ENCODE measurements at places on chromosomes 3 and 15.

GRCh38 chr15:41333026-41333562 lies 413 bp downstream of the NUSAP1 start:
- DNase-seq, result peak; percentile 72

DNA sequence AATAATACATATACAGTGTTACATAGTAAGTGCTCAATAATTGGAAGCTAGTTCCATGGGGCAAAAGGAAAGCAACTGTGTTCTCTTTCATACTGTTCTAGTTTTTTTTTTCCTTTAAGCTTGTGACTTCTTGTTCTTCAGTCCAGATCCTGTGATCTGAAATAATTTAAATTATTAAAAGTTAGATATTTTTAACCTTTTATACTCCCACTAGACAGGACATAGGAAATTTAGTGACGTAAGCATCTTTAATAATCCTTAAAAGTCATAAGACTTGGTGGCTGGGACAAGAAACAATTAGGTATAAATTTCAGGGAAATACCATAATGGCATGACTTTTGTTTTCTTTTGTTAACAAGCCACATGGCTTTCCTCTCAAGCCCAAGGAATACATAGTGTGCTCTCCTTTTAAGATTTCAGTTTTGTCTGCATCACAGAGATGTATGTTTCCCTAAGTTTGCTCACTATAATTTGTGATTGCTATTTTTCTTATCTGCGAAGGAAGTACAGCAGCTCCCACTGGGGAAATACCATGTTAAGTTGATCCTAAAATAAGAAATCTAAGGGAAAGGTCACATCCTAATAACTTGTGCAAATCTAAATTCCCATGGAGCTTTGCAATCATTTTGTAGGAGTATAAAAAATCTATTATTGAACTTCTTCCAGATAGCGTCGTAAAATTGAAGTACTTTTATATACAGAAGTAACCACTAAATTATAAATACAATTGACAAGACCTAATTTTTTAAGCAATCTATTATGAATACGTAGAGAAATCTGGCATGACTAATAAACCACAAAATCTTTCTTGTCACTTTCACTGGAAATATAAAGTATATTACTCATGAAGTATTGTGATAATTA lies 30.1 kb downstream of the PPARG start:
- DNase-seq, result peak; percentile 29

DNA sequence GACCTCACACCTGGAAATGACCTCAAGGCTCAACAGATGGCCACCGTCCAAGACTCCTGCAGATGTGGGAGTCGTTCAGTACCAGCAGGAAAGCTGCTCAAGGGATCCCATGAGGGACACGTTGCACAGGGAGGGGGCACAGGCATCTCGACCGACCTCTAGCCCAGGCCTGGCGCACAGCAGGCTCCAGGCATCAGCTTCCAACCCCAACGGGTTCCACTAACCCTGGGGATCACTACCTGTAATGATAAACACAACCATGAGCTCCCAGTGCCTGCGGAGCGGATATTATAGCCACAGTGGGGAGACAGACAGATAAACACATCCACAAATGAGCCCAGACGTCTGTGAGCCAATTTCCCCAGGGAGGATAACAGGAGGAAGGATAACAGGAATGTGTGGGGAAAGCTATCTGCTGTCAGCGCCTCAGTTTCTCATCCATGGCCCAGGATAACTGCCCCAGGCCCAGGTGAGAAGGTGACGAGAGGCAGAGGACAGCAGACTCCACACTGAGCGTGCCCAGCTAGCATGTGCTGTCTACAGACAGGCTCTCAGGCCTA lies 19.9 kb downstream of the NUP210 start:
- DNase-seq, result no peak

DNA sequence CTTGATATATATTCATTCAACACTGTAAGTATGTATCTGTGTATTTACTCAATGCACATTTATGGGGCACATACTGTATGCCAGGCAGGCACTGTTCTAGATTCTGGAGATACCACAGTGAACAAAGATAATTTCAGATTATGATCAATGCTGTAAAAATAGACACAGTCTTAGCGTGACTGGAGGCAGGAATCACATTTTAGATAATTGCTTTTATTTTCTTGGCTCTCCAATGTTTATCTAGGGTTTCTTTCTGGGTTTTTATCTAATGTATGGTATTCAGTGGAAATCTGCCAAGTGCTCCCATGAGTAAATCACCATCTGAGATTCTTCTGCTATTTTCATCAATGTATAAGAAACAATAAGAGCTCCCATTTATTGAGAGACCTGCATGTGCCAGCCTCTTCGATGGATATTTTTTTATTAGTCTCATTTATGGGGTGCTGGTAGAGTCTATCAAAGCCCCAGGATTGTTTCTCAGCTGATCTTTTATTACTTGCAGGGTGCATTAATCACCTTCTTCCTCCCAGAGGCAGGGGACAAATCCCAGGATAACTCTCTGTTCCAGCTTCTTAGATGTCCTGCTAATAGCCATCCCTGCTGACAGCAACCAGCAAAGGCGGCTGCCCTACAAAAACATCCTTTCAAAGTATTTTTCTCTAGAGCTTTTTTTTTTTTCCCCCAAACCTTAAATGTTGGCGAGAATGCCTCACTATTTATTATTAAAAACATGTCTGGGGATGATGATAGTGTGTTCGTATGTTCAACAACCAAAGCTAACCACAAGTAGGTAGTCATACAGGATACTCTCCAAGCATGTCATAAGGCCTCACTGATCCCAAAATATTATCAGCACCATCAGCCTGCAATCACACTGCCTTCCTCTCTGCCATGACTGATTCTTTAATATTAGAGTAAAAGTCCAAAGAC lies 331.0 kb upstream of the RASGRP1 start:
- peak; percentile 80 for DNase-seq

DNA sequence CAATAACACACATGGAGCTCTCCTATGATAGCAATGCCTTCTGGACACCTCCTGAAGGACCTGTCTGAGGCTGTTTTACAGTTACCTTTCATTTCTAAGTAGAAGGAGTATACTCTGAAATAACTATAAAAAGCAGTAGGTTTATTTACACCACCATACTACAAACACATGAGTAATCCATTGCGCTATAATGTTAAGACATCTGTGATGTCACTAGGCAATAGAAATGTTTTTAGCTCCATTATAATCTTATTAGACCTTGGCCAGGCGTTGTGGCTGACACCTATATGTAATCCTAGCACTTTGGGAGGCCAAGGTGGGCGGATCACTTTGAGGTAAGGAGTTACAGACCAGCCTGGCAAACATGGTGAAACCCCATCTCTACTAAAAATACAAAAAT lies 24.7 kb downstream of the PXK start:
- DNase-seq, result no peak

DNA sequence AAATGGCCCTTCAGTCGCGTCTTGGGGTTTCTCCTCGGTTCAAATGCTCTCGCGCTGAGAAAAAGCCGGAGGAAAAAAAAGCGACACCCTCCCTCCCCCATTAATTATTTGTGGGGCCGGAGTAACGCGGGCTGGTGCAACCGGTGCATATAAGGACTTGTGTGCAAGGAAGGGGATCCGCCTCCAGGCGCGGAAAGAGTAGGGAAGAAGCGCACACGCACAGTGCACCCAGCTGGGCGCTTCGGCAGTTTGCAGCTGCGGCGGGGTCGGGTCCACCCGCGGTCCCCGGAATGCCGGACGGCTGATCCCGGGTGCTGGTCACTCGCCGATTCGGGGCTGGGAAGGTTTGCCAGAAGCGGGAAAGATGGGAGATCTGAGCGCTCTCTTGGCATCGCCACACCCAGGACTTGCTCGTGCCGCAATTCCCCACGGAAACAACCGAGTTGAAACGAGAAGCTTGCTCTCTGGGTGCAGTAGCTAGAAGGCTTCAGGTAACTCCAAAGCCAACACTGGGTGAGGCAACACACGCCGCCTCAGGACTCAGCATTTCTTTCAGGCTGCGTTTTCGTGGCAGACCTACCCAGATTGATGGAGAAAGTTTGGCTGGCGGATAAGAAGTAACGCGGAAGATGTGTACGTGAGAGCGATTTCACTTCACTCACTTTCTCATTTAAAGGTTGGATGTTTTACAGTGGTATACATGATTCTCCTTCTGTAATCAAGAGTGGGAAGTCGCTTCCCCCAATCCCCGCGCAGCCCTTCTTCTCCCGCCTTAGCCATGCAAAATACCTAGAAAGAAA lies 720 bp upstream of the TNIK start:
- peak; percentile 84 for DNase-seq

DNA sequence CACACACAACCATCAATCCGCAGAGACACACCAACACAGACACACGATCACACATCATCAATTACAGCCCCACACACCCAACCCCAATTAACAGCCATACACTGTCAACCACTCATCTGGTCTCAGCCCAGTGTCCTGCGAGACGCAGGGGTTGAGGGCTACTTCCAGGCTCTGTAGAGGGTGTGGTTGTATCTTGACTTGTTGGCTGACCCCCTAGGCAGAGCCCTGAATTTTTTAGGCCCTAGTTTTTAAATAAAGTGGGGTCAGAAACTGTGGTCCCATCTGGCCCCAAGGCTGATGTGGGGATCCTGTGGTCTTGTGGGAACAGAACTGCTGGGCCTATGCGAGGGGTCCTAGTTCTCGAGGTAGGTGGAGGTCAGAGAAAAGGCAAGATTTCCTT lies 9.2 kb downstream of the VILL start:
- no peak for DNase-seq

- DNase-seq, result no peak
These were observed 111.7 kb upstream of the PLXND1 start for GRCh38 chr3:129718201-129718600.

DNA sequence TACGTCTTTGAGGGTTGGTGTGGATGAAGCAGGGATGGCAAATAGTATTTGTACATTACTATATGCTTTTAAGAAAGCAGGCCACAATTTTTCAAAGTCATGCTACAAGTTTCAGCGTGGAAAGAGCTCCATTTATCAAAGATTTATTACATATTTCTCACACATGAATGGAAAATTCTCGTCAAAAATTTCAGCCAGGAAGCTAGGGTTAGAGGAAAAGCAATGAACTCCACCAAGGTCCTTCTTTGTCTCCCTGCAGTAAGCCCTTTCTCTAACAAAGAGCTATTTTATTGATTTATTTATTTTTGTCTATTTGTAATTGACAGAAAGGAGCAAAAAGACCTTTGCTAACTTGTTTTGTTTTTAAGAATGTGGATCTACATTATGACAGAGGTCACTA lies 7.5 kb upstream of the ZBTB20 start:
- DNase-seq, result no peak

GRCh38 chr3:107781253-107781652 lies 258.5 kb downstream of the BBX start:
- DNase-seq, result no peak

- DNase-seq, result no peak
These were observed 143.7 kb upstream of the NAALADL2 start for GRCh38 chr3:174715386-174715785.

GRCh38 chr3:63654211-63654610 lies 1.7 kb downstream of the SNTN start:
- no peak for DNase-seq

DNA sequence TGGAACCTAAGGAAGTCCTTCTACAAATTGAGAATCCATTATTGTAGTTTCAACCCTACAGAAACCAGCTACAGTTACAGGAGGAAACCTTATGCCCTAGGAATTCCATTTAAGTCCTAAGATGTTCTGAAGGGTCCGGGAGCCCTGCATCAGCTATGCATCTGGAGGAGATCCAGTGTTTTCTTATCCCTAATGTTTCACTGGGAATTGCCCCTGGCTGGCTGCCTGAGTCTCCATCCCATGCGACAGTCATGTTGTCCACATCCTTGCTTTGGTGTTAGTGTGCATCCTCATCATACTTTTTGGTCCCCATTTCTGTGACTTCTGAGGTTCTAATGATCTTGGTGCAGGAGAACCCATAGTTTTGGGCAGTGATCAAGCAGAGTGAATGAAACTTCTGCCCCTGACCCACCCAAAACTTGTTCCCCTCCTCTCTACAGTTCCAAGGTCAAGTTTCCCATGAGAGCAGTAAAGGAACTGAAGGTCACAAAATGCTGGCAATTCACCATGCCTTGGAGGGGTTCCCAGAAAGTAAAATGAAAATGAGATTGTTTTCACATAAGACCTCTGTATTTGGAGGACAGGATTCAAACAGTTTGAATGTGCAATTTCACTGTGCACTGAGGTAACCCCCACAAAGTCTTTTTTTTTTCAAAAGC lies 121.9 kb upstream of the PHLDB2 start:
- DNase-seq, result no peak

- no peak for DNase-seq
These were observed 226.6 kb downstream of the ADAMTSL3 start for GRCh38 chr15:83880529-83880928.

- peak; percentile 26 for DNase-seq
These were observed 36.9 kb downstream of the HACD2 start for GRCh38 chr3:123547881-123548519.

GRCh38 chr3:57518276-57518915 lies 25.7 kb downstream of the DNAH12 start:
- DNase-seq, result peak; percentile 24

GRCh38 chr3:31636694-31637442 lies 104.1 kb downstream of the STT3B start:
- no peak for DNase-seq

- no peak for DNase-seq
These were observed 72.9 kb downstream of the BLM start for GRCh38 chr15:90790057-90790456.

- no peak for DNase-seq
These were observed 602.9 kb downstream of the NTRK3 start for GRCh38 chr15:87653646-87654045.

DNA sequence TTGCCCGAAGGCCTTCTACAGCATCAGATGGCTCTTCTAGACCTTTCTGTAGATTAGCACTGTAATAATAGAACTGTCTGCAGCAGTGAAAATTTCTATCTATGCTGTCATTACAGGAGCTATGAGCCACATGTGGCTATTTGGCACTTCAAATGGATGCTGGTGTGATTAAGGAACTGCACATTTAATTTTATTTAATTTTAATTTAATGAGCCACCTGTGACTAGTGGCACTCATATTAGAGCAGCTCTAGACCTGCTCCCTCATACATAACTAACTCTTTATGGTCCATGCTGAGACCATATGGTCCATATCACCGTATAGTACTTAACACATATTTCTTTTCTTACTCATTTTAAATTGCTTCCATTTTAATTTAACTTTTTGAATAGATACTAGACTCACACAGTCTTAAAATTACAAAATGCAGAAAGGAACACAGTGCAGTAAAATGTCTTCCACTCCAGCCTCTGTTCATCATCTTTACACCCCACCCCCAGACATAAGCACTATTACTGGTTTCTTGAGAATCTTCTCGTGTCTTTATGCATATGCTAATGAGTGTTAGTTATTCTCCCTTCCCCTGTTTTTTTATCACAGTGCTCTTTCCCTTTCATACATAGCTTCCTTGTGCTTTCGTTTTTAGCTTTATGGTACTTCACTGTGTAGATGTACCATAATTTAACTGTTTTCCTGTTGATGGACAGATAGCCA lies 9.6 kb downstream of the LSM3 start:
- DNase-seq, result no peak

- DNase-seq, result no peak
These were observed 584 bp upstream of the XCR1 start for GRCh38 chr3:46027736-46028397.

- DNase-seq, result no peak
These were observed 147.1 kb upstream of the IGF1R start for GRCh38 chr15:98501192-98501591.

GRCh38 chr3:44402548-44402947 lies 64.0 kb downstream of the TCAIM start:
- no peak for DNase-seq

GRCh38 chr3:39541917-39542329 lies 74.4 kb downstream of the MOBP start:
- DNase-seq, result peak; percentile 18

All from fibroblast of villous mesenchyme (primary cell).